Stimulated activated naive CD4-positive, alpha-beta T cell (primary cell): ENCODE measurements at places on chromosomes 3 and 15.
A peak's percentile ranks its signal among the peaks of the same experiment; 100 is the strongest.

DNA sequence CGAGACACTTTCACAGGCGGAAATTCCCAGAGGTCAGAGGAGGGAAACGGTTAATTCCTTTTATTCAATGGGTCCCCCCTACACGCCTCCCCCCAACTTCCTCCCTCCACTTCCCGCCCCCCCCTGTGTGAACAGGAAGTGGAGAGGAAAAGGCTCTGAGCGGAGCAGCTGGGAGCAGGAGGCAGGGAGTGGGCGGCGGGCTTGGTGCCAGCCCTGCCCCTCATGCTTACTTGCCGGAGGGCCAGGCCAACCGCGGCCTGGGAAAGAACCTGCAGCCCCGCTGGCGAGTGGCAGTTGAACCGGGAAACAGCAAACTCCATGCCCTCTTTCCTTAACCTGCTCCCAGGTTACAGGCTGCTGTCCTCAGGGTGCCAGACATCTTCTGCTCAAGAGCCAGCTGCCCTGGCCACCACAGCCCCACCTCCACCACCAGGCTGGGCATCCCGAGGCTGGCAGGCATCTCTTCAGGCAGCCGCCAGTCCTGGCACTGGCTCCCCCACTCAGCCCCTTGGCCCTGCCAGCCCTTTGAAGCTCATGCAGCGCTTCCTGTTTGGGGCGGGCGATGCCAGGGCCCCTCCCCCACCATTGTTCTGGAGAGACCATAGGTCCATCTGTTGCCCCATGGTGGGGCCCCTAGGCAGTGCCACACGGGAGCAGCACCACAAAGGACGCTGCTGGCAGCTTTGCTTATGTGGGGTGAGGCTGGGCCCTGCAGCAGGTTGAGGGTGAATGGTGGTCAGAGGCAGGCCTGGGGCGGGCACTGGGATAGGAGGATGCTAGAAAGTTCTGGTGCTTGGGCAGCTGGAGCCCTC is 12.9 kb downstream of the VPS18 start:
- peak; percentile 43 for DNase-seq

DNA sequence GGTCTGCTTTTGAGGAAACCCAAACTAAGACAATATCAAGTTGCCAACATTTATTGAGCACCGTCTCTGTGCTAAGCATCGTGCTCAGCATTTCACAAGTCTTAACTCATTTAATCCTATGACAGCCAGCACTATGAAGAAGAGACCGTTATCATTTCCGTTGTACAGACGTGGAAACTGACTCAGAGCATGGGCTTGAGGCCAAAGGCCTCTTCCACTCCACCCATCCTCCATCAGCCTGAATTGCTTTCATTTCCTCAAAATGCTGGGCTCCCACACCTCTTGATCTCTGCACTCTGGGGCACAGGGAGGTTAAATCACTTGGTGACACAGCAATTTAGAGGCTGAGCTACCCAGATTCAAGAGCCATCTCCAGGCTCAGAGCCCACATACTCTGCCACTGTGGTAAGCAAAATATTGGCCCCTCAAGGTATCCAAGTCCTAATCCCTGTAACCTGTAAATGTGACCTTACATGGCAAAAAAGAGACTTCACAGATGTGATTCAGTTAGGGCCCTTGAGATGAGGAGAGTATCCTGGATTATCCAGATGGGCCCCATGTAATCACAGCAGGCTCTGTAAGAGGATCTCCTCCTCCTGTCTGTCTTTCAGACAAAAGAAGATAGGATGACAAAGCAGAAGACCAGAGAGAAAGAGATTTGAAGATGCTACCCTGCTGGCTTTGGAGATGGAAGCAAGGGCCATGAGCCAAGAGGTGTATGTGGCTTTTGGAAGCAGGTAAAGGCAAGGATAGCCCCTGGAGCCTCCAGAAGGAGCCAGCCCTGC is 24.3 kb upstream of the FLNB start:
- DNase-seq: no peak

- no peak for DNase-seq
Observed at GRCh38 chr3:144403040-144403457, 431.4 kb downstream of the DIPK2A start.

DNA sequence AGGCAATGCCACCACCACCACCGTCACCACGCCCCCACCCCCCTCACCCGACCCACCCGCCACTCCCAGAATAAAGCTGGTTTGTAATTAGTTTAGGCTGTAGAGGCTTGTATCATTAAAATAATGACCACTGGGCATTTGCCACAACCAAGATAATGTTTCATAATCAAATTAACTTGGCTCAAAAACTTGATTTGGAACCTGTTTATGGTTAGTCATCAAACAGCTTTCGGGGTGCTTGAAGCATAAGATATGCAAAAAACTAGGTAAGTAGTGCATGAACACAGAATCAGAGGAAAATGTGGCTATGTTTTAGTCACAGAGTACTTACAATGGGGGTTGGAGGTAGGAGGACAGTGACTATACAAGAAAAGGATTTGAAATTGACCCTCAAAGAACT is 115.1 kb downstream of the FHIT start:
- no peak for DNase-seq

GRCh38 chr3:154668187-154668586 is 238.2 kb upstream of the GPR149 start:
- no peak for DNase-seq

- no peak for DNase-seq
Observed at GRCh38 chr15:52658955-52659354, 20.2 kb downstream of the ATOSA start.

DNA sequence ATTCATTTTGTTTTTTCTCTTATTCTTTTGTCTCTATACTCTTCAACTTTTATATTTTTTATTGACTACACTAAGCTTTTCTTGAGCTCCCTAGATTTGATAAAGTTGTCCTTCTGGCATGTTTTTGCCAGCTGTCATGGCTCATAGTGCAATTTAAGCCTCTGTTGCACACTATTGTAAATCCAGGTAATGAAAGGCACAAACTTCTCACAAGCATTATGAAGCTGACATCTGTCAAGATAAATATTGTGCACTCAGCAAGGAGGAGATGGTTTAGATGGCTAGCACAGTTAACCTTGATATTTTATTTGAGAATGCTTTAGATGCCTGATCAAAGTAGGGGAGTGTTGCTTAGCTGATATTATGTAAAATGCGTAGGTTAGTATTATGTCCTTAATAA is 1280.9 kb downstream of the NSUN3 start:
- no peak for DNase-seq

- no peak for DNase-seq
Observed at GRCh38 chr15:50884540-50884939, 23.9 kb upstream of the AP4E1 start.

- DNase-seq: no peak
Observed at GRCh38 chr3:113753376-113753985, 6.6 kb downstream of the ATP6V1A start.

DNA sequence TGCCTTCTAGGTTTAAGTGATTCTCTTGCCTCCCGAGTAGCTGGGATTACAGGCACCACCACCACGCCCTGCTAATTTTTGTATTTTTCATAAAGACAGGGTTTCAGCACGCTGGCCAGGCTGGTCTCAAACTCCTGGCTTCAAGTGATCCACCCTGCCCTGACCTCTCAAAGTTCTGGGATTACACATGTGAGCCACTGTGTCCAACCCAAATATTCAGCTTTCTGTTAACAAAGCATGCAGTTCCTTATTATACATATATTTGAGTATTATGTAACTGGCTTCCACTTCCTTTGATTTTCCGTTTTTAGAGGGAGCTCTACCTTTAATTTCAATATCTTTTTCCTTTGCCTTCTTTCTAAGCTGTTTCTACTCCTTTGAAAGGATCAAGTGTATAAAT is 26.1 kb downstream of the TSC22D2 start:
- no peak for DNase-seq

GRCh38 chr3:46416125-46416810 is 9.2 kb downstream of the CCRL2 start:
- DNase-seq: no peak
